ENCODE measurements at places on chromosomes 6 and 20. TPM values are rescaled to one million over a fixed set of nuclear protein-coding genes. Genes with fewer than 3 reads are reported as not detected.

GRCh38 chr6:12548526-12548925 is 168.0 kb upstream of the PHACTR1 start:
- DNase-seq = no peak

Gene TMEM244
- total RNA-seq = not detected

GRCh38 chr6:113819169-113819830 is 37.8 kb upstream of the MARCKS start:
- no peak for DNase-seq

DNA sequence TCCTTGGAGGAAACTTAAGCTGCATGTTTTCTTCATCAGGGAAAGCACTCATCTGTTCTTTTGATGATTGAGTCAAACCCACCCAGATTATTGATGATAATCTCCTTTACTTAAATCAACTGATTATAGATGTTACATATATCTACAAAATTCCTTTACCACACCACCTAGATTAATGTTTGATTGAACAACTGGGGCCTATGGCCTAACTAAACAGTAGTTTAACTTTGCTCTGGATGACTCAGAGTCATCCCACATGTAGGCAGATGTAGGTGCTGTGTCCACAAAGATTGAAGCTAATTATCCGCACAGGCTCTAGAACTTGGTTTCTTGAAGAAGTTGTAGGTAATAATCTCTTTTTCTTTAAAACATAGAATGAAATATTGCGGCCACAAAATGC is 42.2 kb downstream of the PKIB start:
- no peak for DNase-seq

Gene GABRR2
- total RNA-seq = 0.35 TPM

GRCh38 chr6:52616059-52616690 is 39.3 kb upstream of the TRAM2 start:
- DNase-seq = no peak

DNA sequence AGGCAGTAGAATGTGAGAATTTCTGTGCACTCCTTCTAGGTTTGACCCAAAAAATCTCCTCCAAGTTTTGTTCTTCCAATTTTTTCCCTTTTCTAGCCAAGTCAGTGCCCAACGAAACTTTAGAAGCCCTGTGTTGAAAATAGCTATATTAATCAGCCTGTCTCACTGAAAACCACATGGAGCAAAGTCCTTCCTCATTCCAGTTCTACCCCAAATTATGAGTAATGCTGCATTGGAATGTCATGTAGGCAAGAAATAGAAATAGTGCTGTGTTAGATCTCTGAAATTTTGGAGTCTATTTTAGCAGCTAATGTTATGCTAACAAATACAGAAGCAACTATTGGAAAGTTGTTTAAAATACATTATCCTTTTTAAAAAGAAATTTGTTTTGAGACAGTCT is 725.5 kb downstream of the TBC1D32 start:
- no peak for DNase-seq

DNA sequence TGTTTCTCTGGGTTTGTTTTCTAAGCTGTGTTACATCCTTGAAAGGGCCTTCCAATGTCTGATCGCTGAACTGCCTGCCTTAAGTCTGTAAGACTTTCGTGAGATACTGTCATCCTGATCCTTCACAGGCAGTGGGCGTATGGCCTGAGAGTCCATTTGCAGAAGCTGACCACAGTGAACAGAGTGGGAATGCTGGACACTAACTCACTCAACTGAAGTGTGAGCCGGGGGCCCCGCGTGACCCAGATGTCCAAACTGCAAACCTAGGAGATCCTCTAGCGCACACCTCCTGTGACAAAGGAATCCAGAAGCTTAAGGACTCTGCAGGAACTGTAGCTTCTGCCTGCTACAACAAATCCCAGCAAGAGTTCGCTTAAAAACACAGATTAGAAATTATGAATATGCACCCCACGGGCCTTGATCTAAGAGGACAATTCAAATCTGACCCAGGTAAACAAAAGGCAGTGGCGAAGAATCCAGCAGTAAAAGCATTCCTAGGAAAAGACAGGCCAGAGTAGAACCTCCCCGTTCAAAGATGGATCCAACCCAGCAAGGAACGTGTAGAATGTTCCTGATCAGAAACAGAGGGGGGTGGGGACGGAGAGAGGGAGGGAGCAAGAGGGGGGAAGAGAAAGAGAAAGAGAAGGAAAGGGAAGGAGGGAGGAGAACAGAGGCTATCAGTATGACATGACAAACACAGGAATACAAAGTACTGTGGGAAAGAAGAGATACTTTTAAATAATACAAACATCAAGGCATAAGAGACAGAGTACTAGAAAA is 135.0 kb upstream of the AFDN start:
- no peak for DNase-seq

Gene TCP11
- total RNA-seq = not detected

Gene FAM229B
- 75.1 TPM for total RNA-seq

GRCh38 chr6:138374815-138375214 is 2.9 kb upstream of the SMIM28 start:
- no peak for DNase-seq

GRCh38 chr6:158022749-158023596 is 41.3 kb downstream of the SYNJ2 start:
- no peak for DNase-seq

- DNase-seq = no peak
Observed at GRCh38 chr6:3656076-3656475, 95.4 kb downstream of the PXDC1 start.

DNA sequence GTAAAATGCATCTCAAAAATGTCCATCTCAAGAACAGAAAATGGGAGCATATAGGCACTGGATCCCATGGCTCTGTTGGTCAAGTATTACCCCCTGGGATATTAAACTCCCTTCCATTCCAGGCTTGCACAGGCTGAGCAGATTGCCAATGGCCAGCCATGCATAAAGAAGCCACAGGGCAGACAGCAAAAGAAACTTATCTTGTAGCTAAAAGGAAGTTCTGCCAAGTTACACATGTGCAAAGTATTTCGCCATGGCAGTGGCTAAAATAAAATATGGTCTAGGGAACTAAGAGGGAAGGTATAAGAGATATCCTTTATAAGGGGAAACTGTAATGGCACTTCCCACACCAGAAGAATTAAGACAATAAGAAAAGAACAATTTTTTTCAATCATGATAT is 415.6 kb upstream of the BTBD3 start:
- DNase-seq = no peak

DNA sequence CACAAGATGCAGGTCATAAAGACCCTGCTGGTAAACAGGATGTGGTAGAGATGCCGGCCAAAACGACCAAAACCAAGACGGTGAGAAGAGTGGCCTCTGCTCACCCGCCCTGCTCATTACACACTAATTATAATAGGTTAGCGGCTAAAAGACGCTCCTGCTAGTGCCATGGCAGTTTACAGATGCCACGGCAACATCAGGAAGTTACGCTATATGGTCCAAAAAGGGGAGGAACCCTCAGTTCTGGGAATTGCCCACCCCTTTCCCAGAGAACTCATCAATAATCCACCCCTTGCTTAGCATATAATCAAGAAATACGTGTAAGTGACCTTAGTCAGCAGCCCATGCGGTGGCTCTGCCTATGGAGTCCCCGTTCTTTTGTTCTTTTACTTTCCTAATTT is 17.6 kb downstream of the BHLHE23 start:
- no peak for DNase-seq

GRCh38 chr6:41874741-41875140 is 20.4 kb downstream of the USP49 start:
- DNase-seq = no peak

GRCh38 chr6:90098001-90098531 is 198.6 kb downstream of the BACH2 start:
- no peak for DNase-seq

DNA sequence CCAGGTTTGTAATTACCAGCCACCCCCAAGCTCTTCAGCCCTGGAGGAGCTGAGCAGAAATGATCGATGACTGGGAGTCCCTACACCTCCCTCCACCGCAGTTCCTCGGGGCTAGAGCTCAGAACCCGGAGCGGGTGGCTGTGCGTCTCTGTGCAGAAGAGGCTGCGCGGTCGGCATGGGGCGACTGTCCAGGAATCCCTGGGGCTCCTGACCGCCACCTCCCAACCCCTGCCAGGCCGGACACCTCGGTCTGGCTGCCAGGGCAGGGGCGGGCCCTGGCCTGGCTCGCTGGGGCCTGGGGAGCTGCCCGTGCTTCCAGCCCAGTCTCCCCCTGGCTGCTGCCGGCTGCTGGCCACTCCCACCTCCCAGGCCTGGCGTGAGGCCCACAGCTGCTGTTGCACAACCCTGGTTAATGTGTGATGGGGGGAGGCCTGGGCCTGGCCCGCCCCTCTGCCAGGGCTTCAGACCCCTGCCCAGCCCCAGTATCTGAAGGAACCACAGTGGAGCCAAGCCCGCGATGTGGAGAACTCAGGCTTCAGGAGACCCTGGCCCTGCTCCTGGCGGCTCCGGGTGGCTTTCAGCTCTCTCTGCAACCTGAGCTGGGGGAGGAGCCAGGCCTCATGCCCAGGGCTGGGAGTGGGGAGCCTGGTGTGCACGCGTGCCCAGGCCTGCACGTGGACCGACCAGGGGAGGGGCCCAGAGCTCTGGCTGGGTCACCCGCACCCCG is 1.2 kb downstream of the SLC2A4RG start:
- DNase-seq = peak; percentile 95

DNA sequence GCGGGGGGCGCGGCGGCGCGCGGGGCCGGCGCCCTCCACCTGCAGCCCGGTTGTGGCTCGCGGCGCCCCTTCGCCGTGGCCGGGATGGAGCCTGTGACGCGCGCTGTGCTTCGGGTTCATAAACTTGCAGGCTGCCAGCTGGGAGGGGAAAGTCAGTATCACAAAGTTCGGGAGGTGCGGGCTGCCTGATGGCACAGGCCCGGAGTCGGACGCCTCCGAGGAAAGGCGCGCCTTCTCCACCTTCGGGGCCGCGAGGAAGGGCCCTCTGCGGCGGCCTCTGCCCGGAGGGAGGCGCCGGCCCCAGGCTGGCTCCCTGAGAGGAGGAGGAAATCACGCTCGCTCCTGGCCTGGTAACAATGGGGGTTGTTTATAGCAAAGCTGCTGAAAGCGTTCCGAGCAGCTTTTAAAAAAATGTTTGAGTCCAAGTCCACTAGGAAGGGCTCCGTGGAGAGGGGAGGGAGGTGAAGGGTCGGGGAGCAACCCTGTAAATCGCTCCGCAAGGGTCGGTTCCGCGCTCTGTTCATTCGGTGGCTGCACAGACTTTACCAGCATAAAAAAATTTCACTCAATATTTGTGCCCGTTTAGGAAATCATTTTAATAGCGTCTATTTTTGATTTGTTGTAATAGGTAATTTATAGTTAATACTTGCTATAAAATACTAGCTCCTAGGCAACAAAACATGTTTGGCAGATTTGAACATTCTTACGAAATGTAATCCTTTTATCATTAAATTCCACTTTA is 1.0 kb downstream of the AFDN start:
- DNase-seq = peak; percentile 76

GRCh38 chr6:40708049-40708448 is 120.9 kb upstream of the LRFN2 start:
- no peak for DNase-seq

DNA sequence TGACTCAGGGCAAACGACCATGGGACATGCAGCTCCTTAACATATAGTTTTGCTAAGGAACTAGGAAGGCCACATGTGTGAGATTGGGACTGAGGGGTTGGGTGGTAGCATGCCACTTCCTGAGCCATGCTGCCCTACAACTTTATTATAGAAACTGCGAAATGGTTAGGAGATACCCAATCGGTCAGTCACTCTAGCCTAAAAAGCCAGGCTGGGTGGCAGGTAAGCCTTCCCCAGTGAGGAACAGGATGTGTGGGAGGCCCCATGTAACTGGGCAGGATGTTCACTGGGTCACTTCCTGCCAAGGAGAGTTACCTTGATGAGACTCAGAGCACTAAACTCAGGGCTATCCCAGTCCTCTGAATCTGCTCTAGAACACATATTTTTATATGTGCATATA is 123.5 kb downstream of the MAP3K7 start:
- DNase-seq = no peak

- no peak for DNase-seq
Observed at GRCh38 chr20:1805161-1805581, 90.0 kb upstream of the SIRPA start.

Measured in Right ventricle myocardium inferior (tissue), 1 donor.